ENCODE measurements at places on chromosomes 16 and 17.

DNA sequence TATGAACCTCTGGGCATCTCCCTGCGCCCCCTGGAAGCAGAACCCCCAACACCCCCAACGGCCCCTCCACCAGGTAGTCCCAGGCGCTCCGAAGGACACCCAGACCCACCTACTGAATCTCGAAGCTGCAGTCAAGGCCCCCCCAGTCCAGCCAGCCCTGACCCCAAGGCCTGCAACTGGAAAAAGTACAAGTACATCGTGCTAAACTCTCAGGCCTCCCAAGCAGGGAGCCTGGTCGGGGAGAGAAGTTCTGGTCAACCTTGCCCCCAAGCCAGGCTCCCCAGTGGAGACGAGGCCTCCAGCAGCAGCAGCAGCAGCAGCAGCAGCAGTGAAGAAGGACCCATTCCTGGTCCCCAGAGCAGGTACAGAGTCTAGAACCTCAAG is 1.5 kb downstream of the BCL6B start:
- no peak for DNase-seq

DNA sequence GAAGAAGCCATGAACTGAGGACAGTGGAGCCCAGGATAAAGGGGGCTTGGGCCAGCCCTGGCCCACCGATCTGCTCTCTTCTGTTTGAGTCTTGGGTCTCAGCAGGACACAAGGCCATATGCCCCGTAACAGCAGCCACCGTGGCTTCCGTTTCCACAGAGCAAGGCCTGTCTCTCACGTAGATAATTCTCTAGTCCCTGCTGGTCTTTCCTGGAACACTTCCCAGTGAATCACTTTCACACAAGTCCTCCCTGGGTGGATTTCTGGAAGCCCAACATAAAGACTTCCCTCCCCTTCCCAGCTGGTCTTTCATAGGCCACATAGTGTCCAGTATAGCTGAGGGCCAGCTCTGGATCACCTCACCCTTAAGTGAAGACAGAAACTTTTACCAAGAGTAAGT is 19.9 kb upstream of the C16orf78 start:
- no peak for DNase-seq

DNA sequence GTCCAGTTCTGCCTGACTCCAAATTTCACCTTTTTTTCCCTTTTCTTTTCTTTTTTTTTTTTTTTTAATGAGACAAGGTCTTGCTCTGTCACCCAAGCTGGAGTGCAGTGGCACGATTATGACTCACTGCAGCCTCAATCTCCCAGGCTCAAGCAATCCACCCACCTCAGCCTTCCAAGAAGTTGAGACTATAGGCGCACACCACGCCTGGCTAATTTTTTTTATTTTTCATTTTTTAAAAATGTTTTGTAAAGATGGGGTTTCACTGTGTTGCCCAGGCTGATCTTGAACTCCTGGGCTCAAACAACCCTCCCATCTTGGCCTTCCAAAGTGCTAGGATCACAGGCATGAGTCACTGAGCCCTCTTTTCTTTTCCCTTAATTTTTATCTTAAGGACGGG is 33.4 kb upstream of the RBBP6 start:
- no peak for DNase-seq

GRCh38 chr17:81898029-81898866 is 3.8 kb upstream of the NPB start:
- no peak for DNase-seq

DNA sequence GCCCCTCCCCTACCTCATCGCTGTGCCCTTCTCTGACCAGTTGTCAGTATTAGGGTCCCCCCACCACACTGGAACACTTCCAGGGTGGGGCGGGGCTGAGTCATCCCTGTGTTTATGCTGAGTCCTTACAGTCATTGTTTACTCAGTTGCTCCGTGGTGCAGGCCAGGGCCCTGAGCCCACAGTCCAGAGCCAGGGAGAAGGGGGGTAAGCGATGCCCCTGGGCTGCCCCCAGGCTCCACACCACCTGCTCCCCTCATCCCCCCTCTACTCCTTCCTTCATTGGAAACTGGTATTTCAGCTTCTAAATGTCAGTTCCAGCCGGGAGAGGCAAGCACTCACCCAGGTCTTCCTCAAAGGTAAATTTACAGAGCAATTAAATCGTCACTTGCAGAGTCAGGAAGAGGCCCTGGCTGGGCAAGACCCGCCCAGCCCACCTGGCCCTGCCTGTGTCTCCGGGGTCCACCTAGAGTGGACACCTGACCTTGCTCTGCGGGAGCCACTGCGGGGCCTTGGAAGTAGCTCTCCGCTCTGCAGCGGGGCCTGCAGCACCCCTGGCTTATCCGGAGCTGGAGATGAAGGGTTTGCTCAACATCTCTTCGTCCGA is 4.8 kb downstream of the ATP2A3 start:
- no peak for DNase-seq

DNA sequence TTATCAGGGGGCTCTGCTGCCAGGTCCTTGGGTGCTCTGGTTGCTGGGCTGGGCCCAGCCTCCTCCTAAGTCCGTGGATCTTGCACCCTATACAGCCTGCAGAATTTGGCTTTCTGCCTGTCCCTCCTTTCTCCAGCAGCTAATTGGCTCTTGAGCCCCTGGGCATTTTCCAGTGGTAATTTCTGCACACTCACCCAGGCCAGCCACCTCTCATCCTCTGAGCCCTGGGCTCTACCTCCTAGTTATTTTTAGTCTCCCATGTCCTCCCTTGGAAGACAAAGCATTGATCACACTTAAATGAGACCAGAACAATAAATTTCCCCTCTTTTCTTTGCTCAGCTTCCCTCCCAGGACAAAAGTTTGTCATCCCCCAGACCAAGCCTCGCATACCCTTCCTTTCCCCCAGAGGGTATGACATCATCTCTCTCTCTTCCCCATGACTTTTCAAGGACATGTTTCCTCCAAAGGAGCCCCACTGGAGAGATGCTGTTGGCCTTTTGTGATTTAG is 38.1 kb downstream of the C17orf75 start:
- no peak for DNase-seq

DNA sequence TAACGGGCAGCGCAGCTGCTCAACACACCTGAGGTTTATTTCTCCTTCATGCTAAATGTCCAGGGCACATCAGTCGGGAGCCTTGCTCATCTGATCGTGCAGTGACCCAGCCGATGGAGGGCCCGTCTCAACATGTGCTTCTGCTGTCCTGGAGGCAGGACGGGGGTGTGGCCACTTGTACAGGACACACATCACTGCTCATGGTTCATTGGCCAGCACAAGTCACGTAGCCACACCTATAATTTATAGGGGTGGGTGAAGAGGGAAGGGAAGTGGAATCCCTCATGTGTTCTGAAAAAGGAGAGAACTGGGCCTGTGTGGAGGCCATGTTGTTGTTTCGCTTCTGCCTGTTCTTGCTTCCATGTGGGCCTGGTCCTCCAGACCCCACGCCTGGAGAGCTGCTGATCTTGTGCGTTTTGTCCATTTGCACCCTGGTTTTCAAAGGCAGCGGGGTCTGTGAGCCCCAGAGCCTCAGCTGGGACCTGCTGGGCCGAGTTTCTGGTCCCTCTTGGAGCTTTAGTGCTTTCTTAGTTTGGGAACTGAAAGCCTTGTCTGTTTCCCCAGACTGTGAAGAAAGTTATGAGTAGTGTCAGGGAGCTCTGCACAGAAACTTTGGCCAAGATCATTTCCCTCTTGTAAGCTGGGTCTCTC is 60.5 kb downstream of the CMIP start:
- no peak for DNase-seq

- no peak for DNase-seq
Measured at GRCh38 chr16:13906168-13907089, 13.5 kb upstream of the ERCC4 start.

DNA sequence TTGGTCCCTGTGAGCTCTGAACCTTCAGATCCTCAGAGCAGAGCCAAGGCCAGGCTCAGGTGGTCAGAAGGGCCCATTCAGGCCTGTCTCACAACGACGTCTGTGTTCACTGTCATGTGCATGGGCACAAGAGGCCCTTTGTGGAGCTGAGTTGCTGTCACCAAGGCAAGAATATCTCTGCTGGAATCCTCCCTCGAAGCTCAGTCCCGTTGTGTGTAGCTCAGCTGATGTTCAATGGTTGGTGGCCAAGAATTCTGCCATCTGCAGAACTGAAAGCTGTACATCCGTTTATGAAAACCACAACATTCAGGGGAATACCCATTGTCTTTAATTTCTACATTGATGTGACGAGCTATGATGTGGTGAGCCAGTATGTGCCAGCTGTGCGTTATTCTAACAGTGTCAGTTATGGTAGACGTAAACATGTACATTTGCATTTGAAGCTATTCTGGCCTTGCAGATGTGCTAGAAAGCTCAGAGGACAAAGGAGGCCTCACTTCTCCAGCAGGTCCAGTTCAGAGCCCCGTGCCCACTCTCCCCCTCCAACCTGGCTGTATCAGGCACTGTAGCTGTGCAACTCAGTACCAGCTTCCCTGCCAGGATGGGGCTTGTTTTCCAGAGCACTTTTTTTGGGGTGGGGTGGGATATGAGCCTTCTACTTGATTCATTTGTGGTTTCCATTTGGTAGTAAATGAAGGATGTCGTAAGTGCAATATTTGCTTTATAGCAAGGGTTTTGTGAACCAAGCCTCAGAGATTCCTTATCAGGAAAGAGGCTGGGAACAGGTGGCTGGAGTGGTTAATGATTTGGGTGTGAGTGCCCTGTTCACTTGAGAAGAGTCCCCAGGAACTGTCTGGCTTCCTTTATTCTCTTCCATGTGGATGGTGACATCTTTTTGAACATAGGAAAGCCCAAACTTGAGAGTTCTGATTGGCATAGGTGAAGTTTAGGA is 56.1 kb downstream of the B9D1 start:
- DNase-seq: no peak

DNA sequence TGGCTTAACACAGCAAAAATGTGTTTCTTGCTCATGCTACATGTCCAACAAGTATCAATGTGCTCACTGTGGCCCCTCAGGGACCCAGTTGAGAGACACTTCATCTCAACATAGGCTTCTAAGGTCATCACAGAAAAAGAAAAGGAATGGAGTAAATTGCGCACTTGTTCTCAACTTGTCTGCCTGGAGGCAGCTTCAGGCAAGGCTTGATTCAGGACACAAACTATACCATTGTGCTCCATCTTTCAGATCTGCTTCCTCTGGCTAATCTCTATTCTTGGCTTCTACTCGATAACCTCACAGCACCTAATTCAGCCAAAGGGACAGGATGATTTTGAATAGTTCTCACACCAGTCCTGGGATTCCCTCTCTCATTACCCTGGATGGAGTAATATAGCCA is 35.6 kb downstream of the HS3ST2 start:
- no peak for DNase-seq

DNA sequence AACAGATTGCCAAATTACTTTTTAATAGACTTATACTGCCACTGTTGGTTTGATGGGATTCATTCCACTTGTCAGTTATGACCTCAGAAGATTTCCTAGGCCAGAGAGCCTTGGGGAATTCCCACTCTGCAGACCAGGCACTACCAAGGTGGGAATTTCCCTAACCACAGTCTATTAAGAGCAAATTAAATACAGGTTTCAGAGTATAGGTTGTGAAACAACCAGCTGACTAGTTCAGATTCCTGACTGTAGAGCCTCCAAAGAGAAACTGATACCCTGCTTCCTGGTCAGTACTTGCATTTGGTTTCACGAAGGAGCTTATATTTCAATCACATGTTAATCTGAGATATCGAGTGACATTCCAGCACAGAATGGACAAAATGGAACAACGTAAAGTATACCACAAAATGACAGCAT is 186.5 kb downstream of the STX8 start:
- DNase-seq: peak; percentile 66

DNA sequence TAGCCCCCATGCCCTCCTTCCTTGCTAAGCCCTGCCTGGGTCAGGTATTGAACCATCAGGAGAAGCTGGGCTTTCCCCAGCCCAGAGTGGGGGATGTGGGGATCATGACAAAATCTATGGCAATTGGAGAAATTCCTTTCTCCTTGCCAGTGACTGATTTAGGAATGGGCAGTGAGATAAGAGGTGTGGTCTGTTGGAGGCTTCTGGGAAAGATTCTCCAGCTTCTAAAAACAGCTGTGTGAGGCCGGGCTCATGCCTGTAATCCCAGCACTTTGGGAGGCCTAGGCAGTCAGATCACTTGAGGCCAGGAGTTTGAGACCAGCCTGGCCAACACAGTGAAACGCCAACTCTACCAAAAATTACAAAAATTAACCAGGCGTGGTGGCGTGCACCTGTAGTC is 69.1 kb downstream of the SRCIN1 start:
- DNase-seq: no peak

DNA sequence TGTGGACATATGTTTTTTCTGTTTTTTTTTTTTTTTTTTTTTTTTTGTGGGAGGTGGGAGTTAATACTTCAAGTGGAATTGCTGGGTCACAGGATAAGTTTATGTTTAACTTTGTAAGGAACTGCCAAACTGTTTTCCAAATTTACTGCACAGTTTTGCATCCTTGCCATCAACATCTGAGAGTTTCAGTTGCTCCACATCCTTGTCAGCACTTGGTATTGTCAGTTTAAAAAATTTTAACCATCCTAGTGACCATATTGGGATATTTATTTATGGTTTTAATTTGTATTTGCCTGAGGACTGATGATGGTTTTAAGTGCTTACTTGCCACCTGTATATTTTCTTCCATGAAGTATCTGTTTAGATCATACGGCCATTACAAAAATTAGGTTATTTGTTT is 34.0 kb upstream of the IRF8 start:
- no peak for DNase-seq

DNA sequence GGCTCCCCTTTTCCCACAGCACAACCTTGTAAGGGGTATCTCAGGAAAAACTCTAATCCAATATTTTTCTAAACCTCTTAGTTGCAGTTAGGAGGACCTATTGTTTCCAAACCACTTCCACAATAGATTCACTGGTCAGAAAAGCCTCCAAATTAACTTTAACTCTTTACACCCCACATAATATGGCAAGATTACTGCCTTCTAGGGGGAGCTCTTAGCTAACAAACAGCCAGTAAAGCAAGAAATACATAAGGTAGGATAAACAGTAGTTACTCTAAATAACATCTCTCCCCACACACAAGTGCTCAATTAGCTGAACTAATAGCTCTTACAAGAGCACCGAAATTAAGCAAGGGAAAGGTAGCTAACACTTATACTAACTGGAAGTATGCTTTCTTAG is 192.1 kb upstream of the KIF2B start:
- DNase-seq: no peak

- no peak for DNase-seq
Measured at GRCh38 chr17:82302991-82303943, 14.1 kb downstream of the CD7 start.

DNA sequence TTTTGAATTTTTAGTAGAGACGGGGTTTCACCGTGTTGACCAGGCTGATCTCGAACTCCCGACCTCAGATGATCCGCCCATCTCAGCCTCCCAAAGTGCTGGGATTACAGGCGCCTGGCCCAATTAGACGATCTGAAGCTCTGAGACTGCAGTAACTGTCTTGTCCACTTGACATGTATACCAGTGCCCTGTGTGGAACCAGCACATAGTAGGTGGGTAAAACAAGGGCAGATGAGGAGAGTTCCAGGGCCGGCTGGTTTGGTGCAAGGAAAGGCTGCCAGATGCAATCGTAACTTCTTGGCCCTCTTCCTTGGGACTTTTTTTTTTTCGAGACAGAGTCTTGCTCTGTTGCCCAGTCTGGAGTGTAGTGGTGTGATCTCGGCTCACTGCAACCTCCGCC is 3.1 kb downstream of the C17orf113 start:
- no peak for DNase-seq

GRCh38 chr17:40675905-40676304 is 10.9 kb upstream of the KRT222 start:
- no peak for DNase-seq

GRCh38 chr17:19370493-19370960 is 7.8 kb upstream of the MAPK7 start:
- no peak for DNase-seq
